Regular cardiac myocyte (primary cell): ENCODE measurements at places on chromosomes 1 and 21. TPM values are rescaled to one million over a fixed set of nuclear protein-coding genes. Genes with fewer than 3 reads are reported as not detected.

CAMSAP2 gene
- total RNA-seq: 21.7 and 23.1 TPM in 2 replicates

NTMT2 gene
- total RNA-seq: not detected in 2 replicates

SMCP gene
- total RNA-seq: not detected in 2 replicates

APCS gene
- not detected in 2 replicates for total RNA-seq

CD1E gene
- not detected in 2 replicates for total RNA-seq

C1orf94 gene
- not detected in 2 replicates for total RNA-seq

CFHR1 gene
- 0.19 and 0.56 TPM in 2 replicates for total RNA-seq

RC3H1 gene
- 13.5 and 14.2 TPM in 2 replicates for total RNA-seq

ATP1B1 gene
- total RNA-seq: 7.6 and 28.6 TPM in 2 replicates

INTS11 gene
- 34.1 and 42.0 TPM in 2 replicates for total RNA-seq

KRTAP7-1 gene
- not detected in 2 replicates for total RNA-seq

E2F2 gene
- total RNA-seq: under 0.01 and 1.3 TPM in 2 replicates

OR2G6 gene
- total RNA-seq: not detected in 2 replicates

CHODL gene
- total RNA-seq: not detected in 2 replicates

METTL25B gene
- 10.4 and 12.8 TPM in 2 replicates for total RNA-seq

TPTE gene
- not detected in 2 replicates for total RNA-seq

CSF3R gene
- total RNA-seq: under 0.01 TPM in 1 of 2 replicates, not detected in the other

CDCA8 gene
- total RNA-seq: 1.4 and 24.2 TPM in 2 replicates

AKNAD1 gene
- total RNA-seq: 0.28 and 0.38 TPM in 2 replicates

KCNJ9 gene
- under 0.01 TPM in 1 of 2 replicates, not detected in the other for total RNA-seq

STXBP3 gene
- total RNA-seq: 63.3 and 87.1 TPM in 2 replicates

SHISAL2A gene
- total RNA-seq: under 0.01 TPM in 1 of 2 replicates, not detected in the other

ELF3 gene
- total RNA-seq: 0.77 and 2.5 TPM in 2 replicates

FAM163A gene
- under 0.01 TPM in 1 of 2 replicates, not detected in the other for total RNA-seq

DIPK1A gene
- total RNA-seq: 20.1 and 27.9 TPM in 2 replicates

TFF3 gene
- total RNA-seq: 0.58 TPM in 1 of 2 replicates, not detected in the other

CD46 gene
- 78.8 and 98.7 TPM in 2 replicates for total RNA-seq

NT5C1A gene
- total RNA-seq: not detected in 2 replicates
